ENCODE measurements at places on chromosomes 6 and 20. TPM values are rescaled to one million over a fixed set of nuclear protein-coding genes. Genes with fewer than 3 reads are reported as not detected.

- peak overlapping the region; percentile 95 for H3K27ac ChIP-seq
- H3K36me3 ChIP-seq, result no peaks in the 10 kb centered on the region
- peaks cover 10% of the 10 kb centered on the region for H3K4me1 ChIP-seq
- H3K27me3 ChIP-seq, result no peaks in the 10 kb centered on the region
- DNase-seq, result peak; percentile 61
These were observed 590 bp downstream of the RNF217 start for GRCh38 chr6:124962639-124963415.

HUS1B gene
- 0.84 TPM for total RNA-seq

CRISP3 gene
- 1.4 TPM for total RNA-seq

OOEP gene
- total RNA-seq, result not detected

GRCh38 chr6:16770701-16771569 lies 9.7 kb upstream of the ATXN1 start:
- DNase-seq, result peak; percentile 88
- no peaks in the 10 kb centered on the region for H3K27me3 ChIP-seq
- H3K27ac ChIP-seq, result no peak overlapping the region
- H3K36me3 ChIP-seq, result no peaks in the 10 kb centered on the region

TBXT gene
- not detected for total RNA-seq

GRCh38 chr6:163253556-163254213 lies 160.8 kb upstream of the QKI start:
- no peaks in the 10 kb centered on the region for H3K4me1 ChIP-seq
- H3K27ac ChIP-seq, result no peak overlapping the region
- H3K27me3 ChIP-seq, result no peaks in the 10 kb centered on the region
- H3K36me3 ChIP-seq, result no peaks in the 10 kb centered on the region

- H3K27ac ChIP-seq, result no peak overlapping the region
- no peaks in the 10 kb centered on the region for H3K4me1 ChIP-seq
- DNase-seq, result no peak
- no peaks in the 10 kb centered on the region for H3K36me3 ChIP-seq
- no peak overlapping the region for H3K4me3 ChIP-seq
These were observed 61.6 kb upstream of the ADGRG6 start for GRCh38 chr6:142240179-142240578.

DNA sequence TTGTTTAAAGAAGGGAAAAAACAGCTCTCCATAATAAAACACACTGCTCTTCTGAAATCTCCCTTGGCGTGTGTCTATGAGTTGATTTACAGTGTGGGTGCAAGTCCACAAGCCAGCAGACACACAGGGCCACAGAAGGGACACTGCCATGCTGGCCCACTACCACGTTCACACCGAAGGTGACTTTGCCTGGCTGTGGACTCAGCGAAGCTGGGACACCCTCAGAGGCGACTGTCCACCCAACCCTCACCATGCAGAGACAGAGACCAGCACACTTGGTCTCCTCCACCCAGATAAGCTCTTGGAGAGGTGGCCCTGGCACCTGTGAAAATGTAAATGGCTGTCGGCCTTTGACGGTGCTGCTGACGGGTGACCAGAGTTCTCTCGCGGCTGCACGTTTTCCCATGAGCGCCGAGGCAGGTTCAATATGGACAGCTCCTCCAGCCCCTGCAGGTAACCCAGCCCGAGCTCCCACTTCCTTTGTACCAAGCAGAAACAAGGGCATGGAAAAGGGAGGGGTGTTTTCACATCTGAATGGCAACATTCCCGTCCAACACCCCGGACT lies 78.0 kb downstream of the YTHDF1 start:
- H3K27ac ChIP-seq, result no peak overlapping the region
- no peaks in the 10 kb centered on the region for H3K36me3 ChIP-seq
- H3K4me1 ChIP-seq, result no peaks in the 10 kb centered on the region

GRCh38 chr6:147549531-147549930 lies 41.0 kb downstream of the SAMD5 start:
- no peaks in the 10 kb centered on the region for H3K36me3 ChIP-seq
- H3K4me3 ChIP-seq, result no peak overlapping the region
- no peak overlapping the region for H3K27ac ChIP-seq
- H3K4me1 ChIP-seq, result no peaks in the 10 kb centered on the region
- H3K27me3 ChIP-seq, result no peaks in the 10 kb centered on the region

DNA sequence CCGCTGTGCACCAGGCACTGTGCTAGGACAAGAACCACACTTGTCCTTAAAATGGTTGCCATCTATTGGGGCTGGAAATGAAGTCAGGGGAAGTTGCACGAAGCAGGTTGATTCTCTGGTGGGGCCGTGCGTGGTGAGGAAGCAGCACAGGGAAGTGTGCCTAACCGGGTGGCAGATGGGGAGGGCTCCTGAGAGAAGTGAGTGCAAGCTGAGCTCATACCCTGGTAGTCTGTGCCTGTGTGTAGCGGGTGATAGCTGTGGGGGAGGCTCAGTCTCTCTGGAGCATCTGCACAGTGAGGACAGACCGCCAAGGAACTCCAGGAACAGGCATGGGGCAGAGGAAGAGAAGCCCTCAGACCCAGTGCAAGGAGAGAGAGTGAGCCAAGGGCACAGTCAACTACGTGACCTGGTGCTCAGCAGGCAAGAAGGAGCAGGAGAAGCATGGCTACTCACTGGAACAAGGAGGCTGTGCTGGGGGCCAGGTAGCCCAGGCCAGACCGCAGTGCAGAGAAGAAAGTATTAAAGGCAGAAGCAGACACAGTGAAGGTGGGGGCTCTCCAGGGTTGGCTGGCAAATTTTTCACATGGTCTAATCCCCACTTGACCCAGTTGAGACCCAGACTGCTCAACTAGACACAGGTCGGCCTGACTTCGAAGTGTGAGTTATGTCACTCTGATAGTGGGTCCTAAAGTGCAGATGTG lies 155.0 kb downstream of the CDH26 start:
- no peak overlapping the region for H3K4me3 ChIP-seq
- H3K36me3 ChIP-seq, result no peaks in the 10 kb centered on the region
- peaks cover 11% of the 10 kb centered on the region for H3K4me1 ChIP-seq
- no peak for DNase-seq

DNA sequence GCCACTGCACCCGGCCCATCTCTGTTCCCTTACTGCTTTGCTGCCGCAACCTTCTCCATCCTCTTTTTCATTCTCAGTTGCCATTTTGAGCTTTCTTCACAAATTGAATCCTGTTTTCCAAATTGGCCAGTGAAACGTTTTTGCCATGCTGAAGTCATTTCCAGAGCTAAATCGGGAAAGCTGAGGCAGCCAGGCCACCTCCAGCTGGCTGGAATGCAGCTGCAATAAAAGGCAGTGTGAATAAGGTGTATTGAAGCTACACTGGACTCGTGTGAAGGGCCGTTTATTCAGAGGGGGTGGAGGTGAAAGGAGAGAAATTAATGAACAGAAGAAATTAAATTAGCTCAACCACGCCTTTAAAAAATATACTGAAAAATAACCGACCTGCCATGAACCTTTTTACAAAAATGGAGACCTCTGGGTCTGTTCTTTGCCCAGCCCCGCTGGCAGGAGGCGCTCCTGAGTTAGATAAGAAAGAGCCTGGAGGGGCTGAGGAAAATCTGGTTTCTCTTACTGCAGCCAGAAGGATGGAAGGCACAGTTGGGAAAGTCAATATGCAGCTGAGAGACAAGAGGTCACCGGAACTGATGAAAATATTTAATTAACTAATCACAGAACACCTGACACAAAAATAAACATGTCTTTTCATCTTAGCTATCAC lies 283.9 kb downstream of the FOXC1 start:
- H3K4me1 ChIP-seq, result no peaks in the 10 kb centered on the region
- H3K4me3 ChIP-seq, result no peak overlapping the region
- H3K27me3 ChIP-seq, result no peaks in the 10 kb centered on the region
- no peaks in the 10 kb centered on the region for H3K36me3 ChIP-seq

DNA sequence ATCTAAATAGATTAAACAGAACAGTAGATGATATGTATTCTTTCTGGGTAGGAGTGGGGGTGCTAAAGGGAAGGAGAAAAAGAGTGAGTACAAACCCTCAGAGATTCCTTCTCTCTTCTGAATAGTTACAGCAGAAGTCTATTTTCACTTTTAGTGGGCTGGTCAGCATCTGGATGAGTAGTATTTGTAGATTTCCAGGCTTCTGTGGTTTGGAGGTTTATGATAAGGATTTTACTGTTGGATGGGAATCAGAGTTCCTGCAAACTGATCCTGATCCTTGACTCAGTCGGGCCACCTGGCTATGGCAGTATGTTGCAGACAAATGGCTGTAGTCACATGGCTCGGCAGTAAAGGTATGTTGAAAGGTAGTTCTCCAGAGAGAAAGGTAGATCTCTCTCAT lies 84.3 kb upstream of the IFNGR1 start:
- no peak overlapping the region for H3K27ac ChIP-seq
- no peaks in the 10 kb centered on the region for H3K36me3 ChIP-seq
- H3K4me3 ChIP-seq, result no peak overlapping the region
- no peaks in the 10 kb centered on the region for H3K27me3 ChIP-seq
- no peaks in the 10 kb centered on the region for H3K4me1 ChIP-seq

DNA sequence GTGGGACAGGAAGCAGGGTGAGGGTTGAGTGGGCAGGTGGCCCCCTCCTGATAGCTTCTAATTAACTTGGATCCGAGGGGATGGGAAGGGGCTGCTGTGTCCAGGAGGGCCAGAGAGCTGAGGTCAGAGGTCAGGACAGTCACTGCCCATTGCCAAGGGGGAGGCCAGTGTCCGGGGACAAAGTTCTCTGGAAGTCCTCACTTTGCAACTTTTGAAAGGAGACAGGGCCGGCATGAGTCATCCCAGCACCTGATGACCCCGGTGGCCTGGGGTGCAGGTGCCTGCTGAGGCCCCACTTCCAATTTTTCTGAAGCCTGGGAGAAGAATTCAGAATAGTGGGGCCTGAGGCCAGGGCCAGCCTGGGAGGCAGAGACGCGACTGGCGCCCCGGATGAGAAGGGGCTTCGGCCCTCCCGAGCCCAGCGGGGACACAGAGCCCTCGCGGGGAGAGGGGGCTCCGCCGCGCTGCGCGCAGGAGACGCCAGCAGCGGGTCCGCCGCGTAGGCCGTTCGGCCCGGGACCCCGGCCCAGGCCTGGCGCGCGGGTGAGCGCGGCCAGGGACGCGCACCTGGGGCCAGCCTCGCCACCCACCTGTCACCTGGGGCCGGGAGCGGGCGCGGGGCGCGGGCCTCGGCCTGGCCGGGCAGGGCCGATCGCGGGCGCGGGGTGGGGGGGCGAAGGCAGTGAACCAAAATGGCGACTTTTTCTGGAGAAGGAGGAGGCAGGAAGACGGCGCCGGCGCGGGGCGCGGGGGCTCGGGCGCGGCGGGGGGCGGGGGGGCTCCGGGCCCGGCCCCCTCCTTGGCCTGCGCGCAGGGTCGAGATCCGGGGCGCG lies 586 bp downstream of the ZNF512B start:
- DNase-seq, result peak; percentile 91
- H3K4me3 ChIP-seq, result peak overlapping the region; percentile 72
- H3K27me3 ChIP-seq, result no peaks in the 10 kb centered on the region
- peaks cover 10% of the 10 kb centered on the region for H3K36me3 ChIP-seq
- H3K27ac ChIP-seq, result peak overlapping the region; percentile 58
- H3K4me1 ChIP-seq, result peaks cover 25% of the 10 kb centered on the region

GRCh38 chr6:39029156-39030011 lies 19.2 kb upstream of the GLP1R start:
- H3K4me3 ChIP-seq, result no peak overlapping the region
- H3K4me1 ChIP-seq, result no peaks in the 10 kb centered on the region
- H3K27me3 ChIP-seq, result no peaks in the 10 kb centered on the region
- H3K36me3 ChIP-seq, result no peaks in the 10 kb centered on the region
- H3K27ac ChIP-seq, result no peak overlapping the region
- no peak for DNase-seq

TNFRSF6B gene
- total RNA-seq, result 29.3 TPM

GRCh38 chr20:13202565-13202964 lies 18.5 kb upstream of the ISM1 start:
- no peaks in the 10 kb centered on the region for H3K4me1 ChIP-seq
- no peak overlapping the region for H3K27ac ChIP-seq
- no peaks in the 10 kb centered on the region for H3K36me3 ChIP-seq
- DNase-seq, result no peak
- H3K4me3 ChIP-seq, result no peak overlapping the region

GRCh38 chr6:119322715-119323350 lies 26.7 kb downstream of the MAN1A1 start:
- H3K27ac ChIP-seq, result no peak overlapping the region
- H3K27me3 ChIP-seq, result no peaks in the 10 kb centered on the region
- no peaks in the 10 kb centered on the region for H3K36me3 ChIP-seq
- no peak overlapping the region for H3K4me3 ChIP-seq
- DNase-seq, result no peak
- no peaks in the 10 kb centered on the region for H3K4me1 ChIP-seq

DNA sequence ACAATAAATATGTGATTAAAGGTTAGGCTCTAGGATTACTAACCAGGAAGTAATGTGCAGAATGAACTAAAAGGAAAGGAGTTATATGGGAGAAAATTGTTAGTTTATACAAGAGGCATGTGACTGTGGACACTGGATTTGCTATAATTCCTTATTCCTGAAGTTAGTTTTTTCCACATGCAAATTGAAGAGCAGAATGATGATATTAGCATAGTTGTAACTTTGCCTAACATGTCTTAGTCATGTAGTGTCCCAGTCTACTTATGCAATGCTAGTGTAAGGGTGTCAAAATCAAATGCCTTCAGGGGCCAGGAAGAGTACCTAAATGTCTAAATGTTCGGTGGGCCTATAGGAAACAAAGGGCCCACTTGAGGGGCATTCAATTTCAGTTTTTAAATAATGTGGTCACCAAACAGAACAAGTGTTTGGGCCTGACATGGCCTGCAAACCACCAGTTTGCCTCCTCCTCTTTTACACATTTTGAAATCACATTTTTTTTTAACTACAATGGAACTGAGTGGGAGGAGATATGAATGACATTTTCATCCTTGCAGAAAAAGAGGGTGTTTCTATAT lies 28.0 kb upstream of the CEP85L start:
- H3K27me3 ChIP-seq, result no peaks in the 10 kb centered on the region
- no peak overlapping the region for H3K4me3 ChIP-seq
- no peak for DNase-seq
- H3K27ac ChIP-seq, result no peak overlapping the region
- H3K36me3 ChIP-seq, result no peaks in the 10 kb centered on the region
- H3K4me1 ChIP-seq, result no peaks in the 10 kb centered on the region

CUTA gene
- total RNA-seq, result 53.4 TPM

GRCh38 chr6:153032255-153032882 lies 29.9 kb upstream of the MTRF1L start:
- peaks cover 3% of the 10 kb centered on the region for H3K4me1 ChIP-seq
- no peaks in the 10 kb centered on the region for H3K27me3 ChIP-seq
- no peak overlapping the region for H3K27ac ChIP-seq
- no peak overlapping the region for H3K4me3 ChIP-seq

GRCh38 chr6:39924283-39924682 lies 10.0 kb downstream of the MOCS1 start:
- no peak overlapping the region for H3K4me3 ChIP-seq
- DNase-seq, result peak; percentile 3
- H3K4me1 ChIP-seq, result no peaks in the 10 kb centered on the region
- H3K36me3 ChIP-seq, result peaks cover 12% of the 10 kb centered on the region

- H3K27me3 ChIP-seq, result no peaks in the 10 kb centered on the region
- no peak for DNase-seq
- peaks cover 39% of the 10 kb centered on the region for H3K4me1 ChIP-seq
- peak overlapping the region; percentile 43 for H3K27ac ChIP-seq
- H3K36me3 ChIP-seq, result peaks cover 57% of the 10 kb centered on the region
- H3K4me3 ChIP-seq, result no peak overlapping the region
These were observed 4.4 kb downstream of the GZF1 start for GRCh38 chr20:23366384-23366783.

ZNF165 gene
- total RNA-seq, result 7.9 TPM

MOXD1 gene
- 10.5 TPM for total RNA-seq
